ENCODE measurements at places on chromosomes 6 and 20.
A peak's percentile ranks its signal among the peaks of the same experiment; 100 is the strongest.

DNA sequence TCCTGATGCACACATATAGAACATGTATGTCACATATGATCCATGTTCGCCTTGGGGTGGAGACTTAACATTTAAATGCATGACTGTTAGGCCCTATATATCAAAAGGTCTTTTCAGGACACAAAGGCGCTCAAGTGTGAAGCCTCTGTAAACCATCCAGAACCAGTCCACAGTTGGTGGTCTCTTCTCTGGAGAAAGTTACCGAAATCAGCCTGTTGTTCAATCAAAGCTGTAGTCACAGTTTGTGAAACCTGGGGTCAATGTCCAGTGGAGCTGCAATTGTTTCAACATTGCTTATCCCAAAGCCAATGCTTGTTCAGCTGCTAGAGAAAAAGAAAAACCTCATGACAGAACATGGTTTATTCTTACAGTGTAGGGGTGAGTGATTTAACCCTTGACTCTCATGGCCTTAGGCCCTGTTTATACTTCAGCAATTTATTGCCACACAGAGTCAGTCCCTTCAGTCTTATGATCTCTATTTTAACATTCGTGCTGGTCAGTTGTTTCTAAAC lies 193.6 kb upstream of the CST7 start:
- no peak for DNase-seq

- DNase-seq, result peak; percentile 84
These were observed 8.7 kb upstream of the ARMC12 start for GRCh38 chr6:35727935-35728682.

DNA sequence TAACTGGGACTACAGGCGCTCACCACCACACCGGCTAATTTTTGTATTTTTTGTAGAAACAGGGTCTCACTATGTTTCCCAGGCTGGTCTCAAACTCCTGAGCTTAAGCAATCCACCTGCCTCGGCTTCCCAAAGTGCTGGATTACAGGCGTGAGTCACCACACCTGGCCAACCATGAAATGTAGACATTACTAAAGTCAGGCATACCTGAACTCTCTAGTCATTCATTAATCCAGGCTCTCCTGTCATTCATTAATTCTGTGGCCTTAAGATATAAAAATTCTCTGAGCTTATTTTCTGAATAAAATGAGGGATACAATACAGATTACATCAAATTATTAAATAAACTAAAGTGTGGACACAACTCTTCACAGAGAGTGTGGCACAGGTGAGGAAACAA lies 159.7 kb downstream of the GMDS start:
- DNase-seq, result no peak

DNA sequence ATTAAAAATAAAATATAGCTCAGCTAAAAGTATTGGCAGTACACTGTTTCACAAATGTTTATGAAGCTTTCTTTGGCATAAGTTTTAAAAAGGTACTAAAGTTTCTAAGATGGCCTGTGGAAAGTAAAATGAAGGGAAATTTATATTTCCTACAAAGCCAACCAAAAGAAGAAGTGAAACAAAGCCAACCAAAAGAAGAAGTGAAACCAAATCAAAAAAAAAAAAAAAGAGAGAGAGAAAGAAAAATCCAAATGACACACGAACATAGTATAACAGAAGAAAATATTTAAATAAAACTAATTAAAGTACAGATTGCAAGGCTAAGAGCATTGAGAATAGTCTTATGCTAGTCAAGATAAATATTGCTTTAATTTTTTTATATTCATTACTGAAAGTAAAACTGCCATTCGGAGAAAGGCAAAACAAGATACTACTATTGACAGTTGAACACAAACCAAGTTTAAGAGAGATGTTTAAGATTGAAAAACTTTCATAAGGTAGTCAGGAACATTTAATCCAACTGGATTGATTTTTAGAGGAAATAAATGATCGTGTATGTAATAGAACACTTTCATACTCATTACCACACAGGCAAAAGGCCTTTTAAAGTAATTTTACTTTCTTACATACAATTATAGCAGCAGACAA lies 12.8 kb upstream of the KHDRBS2 start:
- no peak for DNase-seq

DNA sequence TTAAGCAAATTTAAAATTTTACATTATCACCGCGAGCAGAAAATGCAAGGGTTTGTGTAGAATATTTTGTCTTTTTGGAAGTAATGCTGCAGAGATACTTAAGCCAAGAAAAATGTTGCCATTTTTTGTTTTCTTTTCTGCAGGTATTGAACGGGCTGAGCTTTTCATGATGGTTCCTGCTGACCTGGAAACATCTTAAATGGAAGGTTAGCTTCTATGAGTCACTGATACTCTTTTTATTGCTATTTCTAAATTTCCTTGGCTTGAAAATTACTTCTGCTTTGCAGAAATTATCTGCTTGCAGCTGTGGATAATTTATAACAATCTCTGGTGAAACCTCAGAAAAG lies 12.7 kb downstream of the SYTL3 start:
- DNase-seq, result no peak

DNA sequence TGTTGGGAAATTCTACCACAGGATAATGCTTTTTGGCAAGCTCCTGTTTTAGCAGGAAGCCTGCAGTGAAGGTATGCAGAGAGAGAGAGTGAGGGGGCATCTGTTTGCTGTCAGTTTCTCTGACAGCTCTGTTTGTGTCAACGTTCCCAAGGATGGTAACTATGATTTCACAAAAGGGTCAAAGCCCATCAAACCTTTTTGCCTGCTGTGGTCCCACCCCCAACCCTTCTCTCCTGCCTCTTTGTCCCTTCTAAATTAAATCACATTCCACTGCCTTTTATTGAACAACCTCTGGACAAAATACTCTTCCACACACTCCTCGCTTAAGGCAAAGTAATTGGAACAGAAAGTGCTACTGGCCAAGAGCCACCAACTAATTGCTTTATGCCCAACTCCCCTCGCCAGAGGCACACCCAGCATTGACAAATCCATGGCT lies 128.3 kb downstream of the TSHZ2 start:
- DNase-seq, result no peak

GRCh38 chr6:34745277-34746103 lies 11.8 kb upstream of the SNRPC start:
- peak; percentile 24 for DNase-seq

- DNase-seq, result peak; percentile 31
These were observed 45.9 kb upstream of the RALY start for GRCh38 chr20:33947709-33948295.

- DNase-seq, result peak; percentile 22
These were observed 61.9 kb downstream of the GPR6 start for GRCh38 chr6:110039981-110040383.

GRCh38 chr6:139338795-139339194 lies 35.7 kb downstream of the CITED2 start:
- no peak for DNase-seq

GRCh38 chr20:63017826-63018411 lies 11.2 kb upstream of the BHLHE23 start:
- DNase-seq, result no peak

DNA sequence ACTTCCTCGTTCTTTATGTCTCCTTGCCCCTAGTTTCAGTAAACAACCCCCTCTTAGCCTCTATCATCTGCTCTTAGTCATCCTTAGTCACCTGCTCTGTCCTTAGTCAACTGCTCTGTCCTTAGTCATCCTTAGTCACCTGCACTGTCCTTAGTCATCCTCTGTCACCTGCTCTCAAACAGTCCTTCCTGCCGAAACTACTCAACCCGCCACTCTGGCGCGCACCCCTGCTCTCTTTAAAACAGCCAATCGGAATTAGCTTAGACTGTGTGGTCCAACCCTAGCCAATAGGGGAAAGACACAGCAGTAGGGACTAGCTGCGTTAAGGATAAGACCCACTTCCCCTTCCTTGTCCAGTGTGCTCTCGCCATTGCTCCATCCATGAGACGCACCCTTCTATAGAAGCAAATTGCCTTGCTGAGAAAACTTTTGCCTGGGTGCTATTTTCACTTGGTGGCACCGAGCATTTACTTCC lies 73.9 kb downstream of the BACH2 start:
- no peak for DNase-seq

DNA sequence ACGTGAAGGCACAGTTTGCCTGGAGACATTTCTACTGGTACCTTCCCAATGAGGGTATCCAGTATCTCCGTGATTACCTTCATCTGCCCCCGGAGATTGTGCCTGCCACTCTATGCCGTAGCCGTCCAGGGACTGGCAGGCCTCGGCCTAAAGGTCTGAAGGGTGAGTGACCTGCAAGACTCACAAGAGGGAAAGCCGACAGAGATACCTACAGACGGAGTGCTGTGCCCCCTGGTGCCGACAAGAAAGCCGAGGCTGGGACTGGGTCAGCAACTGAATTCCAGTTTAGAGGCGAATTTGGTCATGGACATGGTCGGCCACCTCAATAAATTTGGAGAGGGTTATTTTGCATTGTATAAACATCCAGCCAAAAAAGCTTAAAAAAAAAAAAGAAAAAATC lies 420.3 kb upstream of the FLRT3 start:
- DNase-seq, result no peak

DNA sequence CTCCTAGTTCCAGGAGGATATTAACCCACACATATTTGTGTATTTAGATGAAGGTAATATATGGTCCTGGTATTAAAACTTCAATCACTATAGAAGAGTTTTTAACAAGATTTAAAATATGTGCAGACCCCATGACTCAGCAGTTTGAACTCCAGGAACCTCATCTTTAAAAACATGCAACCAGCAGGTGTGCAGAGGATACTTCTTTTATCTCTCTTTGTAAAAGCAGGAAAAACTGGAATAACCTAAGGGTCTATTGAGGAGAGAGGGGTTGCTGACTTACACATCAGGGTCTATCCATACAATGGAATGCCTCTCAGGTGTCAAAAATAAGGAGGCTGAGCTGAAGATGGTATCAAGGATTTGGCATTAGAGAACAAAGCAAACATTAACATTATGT lies 36.9 kb upstream of the TFAP2C start:
- DNase-seq, result no peak

DNA sequence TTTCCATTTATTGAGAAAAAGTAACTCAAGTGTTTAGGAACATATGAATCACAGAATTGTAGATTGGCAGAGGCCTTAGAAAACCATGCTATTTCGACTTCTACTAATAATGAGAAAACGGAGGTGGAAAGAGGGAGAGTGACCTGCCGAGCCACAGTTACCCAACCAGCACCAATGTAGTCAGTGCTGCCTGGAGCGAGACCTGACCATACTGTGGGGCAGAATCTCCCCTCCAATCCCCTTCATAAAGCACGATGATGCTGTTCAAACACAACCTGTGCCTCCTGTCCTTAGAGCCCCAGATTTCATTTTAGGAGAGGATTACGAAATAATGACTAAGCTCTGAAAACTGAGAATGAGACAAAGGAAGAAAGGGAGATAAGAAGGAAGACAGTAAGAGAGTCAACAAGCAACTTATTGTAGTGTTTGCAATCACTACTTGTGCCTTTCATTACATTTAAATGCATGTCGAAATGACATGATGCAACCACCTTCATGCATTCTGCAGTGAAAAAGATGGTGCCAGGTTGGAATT lies 70.6 kb downstream of the ATXN1 start:
- DNase-seq, result no peak

DNA sequence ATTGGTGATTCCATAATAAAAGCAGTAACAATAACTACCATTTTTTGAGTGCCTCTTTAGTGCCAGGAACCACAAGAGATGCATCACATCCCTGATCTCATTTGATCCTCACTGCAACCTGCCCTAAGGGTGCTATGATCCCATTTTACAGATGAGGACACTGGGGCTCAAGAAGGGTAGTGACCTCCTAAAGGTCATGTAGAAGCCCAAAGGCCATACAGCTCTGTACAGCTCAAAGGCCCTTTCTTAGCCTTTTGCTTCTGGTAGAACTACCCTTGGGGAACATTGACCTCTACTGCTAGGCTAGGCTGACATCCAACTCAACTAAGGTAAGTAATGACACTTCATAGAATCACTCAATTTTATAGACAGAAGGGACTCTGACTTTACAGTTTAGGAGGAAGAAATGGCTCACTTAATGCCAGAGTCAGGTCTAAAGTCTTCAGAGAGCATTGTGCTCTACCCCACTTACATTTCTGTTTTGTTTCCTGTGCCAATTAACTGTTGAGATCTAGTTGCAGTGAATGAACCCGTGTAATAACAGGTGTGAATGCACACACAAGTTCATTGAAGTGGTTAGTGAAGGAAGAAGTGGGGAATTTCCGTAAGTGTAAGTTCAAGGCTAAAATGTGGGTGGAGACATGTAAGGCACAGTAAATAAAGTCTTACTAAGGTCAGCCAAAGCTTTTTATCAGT lies 10.7 kb downstream of the SLC9A8 start:
- no peak for DNase-seq

GRCh38 chr20:2212456-2213015 lies 83.3 kb upstream of the TGM3 start:
- DNase-seq, result no peak

- DNase-seq, result no peak
These were observed 5.7 kb downstream of the HCK start for GRCh38 chr20:32057656-32058184.

DNA sequence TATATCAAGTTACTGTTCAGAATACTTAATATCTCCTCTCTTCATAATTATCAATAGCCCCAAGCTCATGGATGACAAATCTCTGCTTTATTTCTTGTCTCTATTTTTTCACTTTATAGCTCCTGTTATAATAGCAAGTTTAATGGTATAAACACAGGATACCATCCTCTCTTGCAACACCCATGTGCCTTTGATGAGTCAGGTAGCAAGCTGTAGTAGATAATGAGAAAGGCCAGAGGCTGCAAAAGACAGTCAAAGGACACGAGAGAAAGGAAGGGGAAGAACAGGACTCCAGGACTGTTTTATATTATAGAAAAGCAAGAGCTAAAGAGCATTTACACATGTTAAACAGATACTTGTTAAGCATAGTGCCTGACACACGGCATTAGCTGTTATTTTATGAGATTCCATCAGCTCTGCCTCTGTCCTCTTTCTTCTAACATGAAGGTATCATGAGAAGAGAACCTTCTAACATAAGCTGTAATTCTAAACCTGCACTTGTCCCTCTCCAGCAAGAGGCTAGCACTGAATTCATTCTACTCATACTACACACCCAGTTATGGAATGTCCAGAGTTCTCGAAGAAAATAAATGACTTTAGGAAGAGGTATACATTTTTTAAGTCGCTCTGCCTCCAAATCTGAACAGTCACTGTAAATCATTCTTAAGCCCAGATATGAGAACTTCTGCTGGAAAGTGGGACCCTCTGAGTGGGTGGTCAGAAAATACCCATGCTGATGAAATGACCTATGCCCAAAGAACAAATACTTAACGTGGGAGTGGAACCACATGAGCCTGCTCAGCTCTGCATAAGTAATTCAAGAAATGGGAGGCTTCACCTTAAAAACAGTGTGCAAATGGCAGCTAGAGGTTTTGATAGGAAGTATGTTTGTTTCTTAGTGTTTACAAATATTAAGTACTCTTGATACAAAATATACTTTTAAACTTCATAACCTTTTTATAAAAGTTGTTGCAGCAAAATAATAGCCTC lies 45.0 kb downstream of the NT5E start:
- DNase-seq, result no peak

- no peak for DNase-seq
These were observed 176.6 kb upstream of the RAB32 start for GRCh38 chr6:146367061-146367460.

GRCh38 chr20:43767686-43768474 lies 41.1 kb upstream of the GTSF1L start:
- no peak for DNase-seq
